ENCODE measurements at places on chromosomes 16 and 17.

DNA sequence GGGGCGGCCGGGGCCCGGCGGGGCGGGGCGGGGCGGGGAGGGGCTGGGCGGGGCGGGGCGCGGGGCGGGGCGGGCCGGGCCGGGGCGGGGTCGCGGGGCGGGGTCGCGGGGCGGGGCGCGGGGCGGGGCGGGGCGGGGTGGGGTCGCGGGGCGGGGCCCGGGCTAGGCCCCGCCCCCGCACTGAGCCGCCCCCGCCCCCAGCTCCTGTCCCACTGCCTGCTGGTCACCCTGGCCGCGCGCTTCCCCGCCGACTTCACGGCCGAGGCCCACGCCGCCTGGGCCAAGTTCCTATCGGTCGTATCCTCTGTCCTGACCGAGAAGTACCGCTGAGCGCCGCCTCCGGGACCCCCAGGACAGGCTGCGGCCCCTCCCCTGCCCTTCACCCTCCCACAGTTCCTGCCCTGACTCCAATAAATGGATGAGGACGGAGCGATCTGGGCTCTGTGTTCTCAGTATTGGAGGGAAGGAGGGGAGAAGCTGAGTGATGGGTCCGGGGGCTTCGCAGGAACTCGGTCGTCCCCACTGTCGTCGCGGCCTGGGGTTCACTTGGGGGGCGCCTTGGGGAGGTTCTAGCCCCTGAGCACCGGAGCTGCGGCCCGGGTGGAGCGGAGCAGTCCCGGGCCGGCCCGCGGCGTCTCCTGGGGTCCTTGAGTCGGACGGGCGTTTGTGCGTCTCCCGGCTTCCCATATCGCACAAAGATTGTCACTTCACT, 795 bp upstream of the HBM start:
- peaks cover 25% of the 10 kb centered on the region for H3K27me3 ChIP-seq
- no peaks in the 10 kb centered on the region for H3K36me3 ChIP-seq
- no peak overlapping the region for H3K27ac ChIP-seq
- no peak for DNase-seq
- peaks cover 12% of the 10 kb centered on the region for H3K4me1 ChIP-seq

DNA sequence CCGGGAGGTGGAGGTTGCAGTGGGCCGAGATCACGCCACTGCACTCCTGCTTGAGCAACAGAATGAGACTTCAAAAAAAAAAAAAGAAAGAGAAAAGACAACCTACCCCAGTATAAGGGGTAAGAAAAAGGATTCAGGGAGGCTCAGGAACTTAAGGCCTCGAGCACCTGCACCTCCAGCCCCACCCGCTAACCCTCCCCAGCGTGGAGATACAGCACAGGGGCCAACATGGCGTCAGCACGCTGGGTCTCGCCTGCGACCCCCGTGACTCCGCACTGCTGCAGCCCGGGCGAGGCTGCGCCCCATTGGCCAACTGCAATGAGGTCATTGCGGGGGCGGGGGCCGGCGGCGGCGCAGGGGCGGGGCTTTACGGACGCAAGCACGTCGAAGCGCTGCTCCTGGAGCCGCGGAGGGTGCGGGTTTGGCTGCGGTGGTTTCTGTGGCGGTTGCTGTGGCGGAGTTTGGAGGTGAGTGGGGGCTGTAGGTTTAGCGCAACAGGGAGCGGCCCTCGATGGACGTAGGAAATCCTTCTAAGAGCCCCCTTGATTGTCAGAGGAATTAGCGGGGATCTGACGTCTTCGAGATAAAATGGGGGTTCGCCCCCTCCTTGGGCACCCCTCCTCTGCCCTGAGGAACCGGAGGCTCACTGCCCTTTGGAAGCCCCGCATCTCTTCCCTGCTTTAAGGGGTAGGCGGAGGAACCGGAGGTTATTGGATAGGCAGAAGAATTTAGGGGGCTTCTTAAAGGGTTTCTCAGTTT, at the start of gene ATP6V0A1:
ATP6V0A1 (plus strand) TSS at position 382 of the 759 bp plus-strand sequence. CDS start 2,017 bp downstream, outside the sequence.
- peak within 1 kb of the TSS; percentile 90 for H3K4me3 ChIP-seq
- peak within 1 kb of the TSS; percentile 98 for H3K27ac ChIP-seq
- peaks cover 25% of the 10 kb centered on the region for H3K4me1 ChIP-seq
- DNase-seq, result peak; percentile 97
- H3K27me3 ChIP-seq, result no peaks in the 10 kb centered on the region

DNA sequence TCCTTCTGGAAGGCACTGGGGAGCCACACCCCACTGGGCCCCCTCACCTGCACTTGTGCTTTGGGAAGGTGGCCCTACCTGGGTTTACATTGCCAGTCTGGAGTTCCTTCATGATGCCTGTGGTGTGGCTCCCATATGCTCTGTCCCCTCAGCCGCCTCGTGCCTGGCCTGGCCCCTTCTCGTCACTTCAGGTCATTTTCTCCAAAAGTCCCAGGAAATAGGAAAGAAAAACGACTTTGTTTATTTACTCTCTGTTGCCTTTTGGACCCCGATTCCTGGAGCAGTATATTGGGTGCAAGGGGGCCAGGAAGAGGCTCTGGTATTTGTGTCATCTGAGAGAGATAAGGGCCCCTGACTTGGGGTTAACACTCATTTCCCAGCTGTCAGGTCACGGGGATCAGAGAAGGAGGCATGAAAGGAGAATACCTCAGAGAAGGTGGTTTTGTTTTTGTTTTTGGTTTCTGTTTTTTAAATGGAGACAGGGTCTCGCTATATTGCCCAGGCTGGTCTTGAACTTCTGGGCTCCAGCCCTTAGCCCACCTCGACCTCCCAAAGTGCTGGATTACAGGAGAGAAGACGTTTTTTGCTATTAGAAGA, 4.7 kb downstream of the SOCS3 start:
- peaks cover 65% of the 10 kb centered on the region for H3K4me1 ChIP-seq
- H3K27me3 ChIP-seq, result no peaks in the 10 kb centered on the region
- peaks cover 11% of the 10 kb centered on the region for H3K36me3 ChIP-seq
- H3K4me3 ChIP-seq, result no peak overlapping the region

- no peaks in the 10 kb centered on the region for H3K27me3 ChIP-seq
- no peak overlapping the region for H3K27ac ChIP-seq
- DNase-seq, result no peak
- H3K4me3 ChIP-seq, result no peak overlapping the region
Measured at GRCh38 chr16:25395528-25395927, 137.9 kb upstream of the ZKSCAN2 start.

GRCh38 chr17:1055751-1056645, 59.1 kb downstream of the TIMM22 start:
- H3K4me3 ChIP-seq, result no peak overlapping the region
- peaks cover 73% of the 10 kb centered on the region for H3K36me3 ChIP-seq
- DNase-seq, result peak; percentile 85

DNA sequence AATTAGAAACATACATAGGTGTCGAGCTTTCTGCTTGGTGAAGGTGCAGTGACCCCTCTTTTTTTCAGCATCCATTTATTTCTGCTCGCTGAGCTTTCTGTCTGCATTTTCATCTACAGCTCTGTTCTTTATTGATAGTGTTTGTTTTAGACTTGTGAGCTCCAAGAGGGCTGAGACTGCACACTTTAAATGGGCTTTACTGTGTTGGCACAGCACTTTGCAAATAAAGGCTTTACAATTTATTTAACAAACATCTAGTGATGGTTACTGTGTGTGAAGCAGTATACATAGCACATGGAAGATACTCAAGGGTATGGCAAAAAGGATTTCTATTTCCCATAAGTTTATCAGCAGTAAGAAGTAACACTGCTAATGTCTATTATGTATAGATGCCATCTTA, 563.7 kb upstream of the HSBP1 start:
- no peaks in the 10 kb centered on the region for H3K36me3 ChIP-seq
- no peak overlapping the region for H3K4me3 ChIP-seq
- H3K4me1 ChIP-seq, result no peaks in the 10 kb centered on the region
- H3K27me3 ChIP-seq, result no peaks in the 10 kb centered on the region

- H3K36me3 ChIP-seq, result no peaks in the 10 kb centered on the region
- H3K4me3 ChIP-seq, result no peak overlapping the region
- H3K27me3 ChIP-seq, result no peaks in the 10 kb centered on the region
- no peak overlapping the region for H3K27ac ChIP-seq
Measured at GRCh38 chr16:67364600-67365235, 28.6 kb downstream of the TPPP3 start.

- H3K36me3 ChIP-seq, result no peaks in the 10 kb centered on the region
- no peak overlapping the region for H3K4me3 ChIP-seq
- no peaks in the 10 kb centered on the region for H3K27me3 ChIP-seq
Measured at GRCh38 chr17:6323626-6324356, 111.1 kb downstream of the AIPL1 start.

DNA sequence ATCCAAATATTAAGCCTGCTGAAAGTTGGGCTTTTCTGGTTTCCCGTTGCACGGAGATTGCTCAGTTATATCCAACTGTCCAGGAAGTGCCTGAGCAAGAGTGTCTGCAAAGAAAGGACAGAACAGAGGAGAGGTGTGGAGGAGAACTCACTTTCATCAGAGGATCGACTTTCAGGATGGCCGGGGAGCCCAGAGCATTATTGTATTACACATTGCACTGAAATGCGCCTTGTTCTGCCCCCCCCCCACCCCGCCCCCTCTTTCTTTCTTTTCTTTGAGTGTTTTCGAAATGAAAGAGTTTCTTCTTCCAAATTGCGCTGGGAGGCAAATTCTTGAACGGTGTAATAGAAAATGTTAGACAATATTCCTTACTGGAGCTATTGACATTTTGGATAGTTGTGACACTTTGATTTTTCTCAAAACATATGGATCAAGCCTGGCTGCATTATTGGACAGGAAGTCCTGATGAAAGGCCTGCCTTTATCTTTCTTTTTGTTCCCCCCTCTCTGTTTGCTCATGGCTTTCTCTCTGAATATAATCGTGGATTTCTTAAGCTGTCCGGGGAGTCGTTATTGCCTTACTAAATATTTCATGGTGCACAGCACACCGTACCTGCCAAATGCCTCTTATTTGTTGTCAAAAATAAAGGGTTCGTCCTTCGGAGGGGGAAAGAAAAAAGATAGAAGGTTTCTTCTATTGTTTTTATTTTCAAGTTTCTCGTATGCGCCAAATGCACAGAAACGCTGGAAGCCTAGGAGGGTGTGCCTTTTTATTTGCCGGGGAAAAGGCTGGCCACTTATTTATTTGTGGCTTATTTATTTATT, 110.8 kb downstream of the IRX3 start:
- no peak overlapping the region for H3K4me3 ChIP-seq
- H3K36me3 ChIP-seq, result no peaks in the 10 kb centered on the region
- DNase-seq, result no peak
- no peaks in the 10 kb centered on the region for H3K4me1 ChIP-seq

GRCh38 chr16:8295513-8296237, 294.6 kb downstream of the TMEM114 start:
- H3K4me1 ChIP-seq, result no peaks in the 10 kb centered on the region
- no peak for DNase-seq
- no peak overlapping the region for H3K27ac ChIP-seq
- no peaks in the 10 kb centered on the region for H3K27me3 ChIP-seq

- peaks cover 46% of the 10 kb centered on the region for H3K4me1 ChIP-seq
- DNase-seq, result peak; percentile 33
- H3K27me3 ChIP-seq, result no peaks in the 10 kb centered on the region
- peaks cover 12% of the 10 kb centered on the region for H3K36me3 ChIP-seq
Measured at GRCh38 chr17:81926451-81927151, 934 bp downstream of the MAFG start.

GRCh38 chr16:20767577-20767976, 3.8 kb downstream of the ACSM3 start:
- H3K27ac ChIP-seq, result no peak overlapping the region
- DNase-seq, result no peak
- H3K27me3 ChIP-seq, result no peaks in the 10 kb centered on the region
- no peak overlapping the region for H3K4me3 ChIP-seq

GRCh38 chr16:25796239-25796638, 104.5 kb downstream of the HS3ST4 start:
- no peak overlapping the region for H3K4me3 ChIP-seq
- H3K27me3 ChIP-seq, result no peaks in the 10 kb centered on the region
- no peaks in the 10 kb centered on the region for H3K4me1 ChIP-seq
- no peaks in the 10 kb centered on the region for H3K36me3 ChIP-seq

DNA sequence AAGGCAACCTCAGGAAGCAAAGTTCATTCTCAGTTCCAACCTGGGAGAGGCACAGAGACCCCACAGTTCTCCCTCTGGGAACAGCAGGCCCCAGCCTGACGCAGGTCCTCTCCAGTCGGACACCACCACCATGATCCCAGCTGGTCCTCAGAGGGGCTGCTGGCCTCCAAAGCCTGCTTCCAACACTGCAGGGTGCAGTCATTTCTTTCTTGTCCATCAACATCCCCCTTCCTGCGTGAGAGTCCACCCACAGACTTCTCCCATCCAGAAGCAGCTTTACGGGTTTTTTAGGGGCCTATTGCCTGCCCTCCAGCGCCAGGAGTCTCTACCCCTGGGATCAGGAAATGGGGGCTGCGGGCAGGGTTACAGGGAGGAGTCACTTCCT, 29.3 kb upstream of the TNRC6C start:
- no peak for DNase-seq
- H3K27ac ChIP-seq, result no peak overlapping the region
- H3K36me3 ChIP-seq, result no peaks in the 10 kb centered on the region
- H3K4me3 ChIP-seq, result no peak overlapping the region
- no peaks in the 10 kb centered on the region for H3K27me3 ChIP-seq

- DNase-seq, result no peak
- H3K27me3 ChIP-seq, result no peaks in the 10 kb centered on the region
Measured at GRCh38 chr16:2244301-2244700, 7.1 kb downstream of the ECI1 start.

DNA sequence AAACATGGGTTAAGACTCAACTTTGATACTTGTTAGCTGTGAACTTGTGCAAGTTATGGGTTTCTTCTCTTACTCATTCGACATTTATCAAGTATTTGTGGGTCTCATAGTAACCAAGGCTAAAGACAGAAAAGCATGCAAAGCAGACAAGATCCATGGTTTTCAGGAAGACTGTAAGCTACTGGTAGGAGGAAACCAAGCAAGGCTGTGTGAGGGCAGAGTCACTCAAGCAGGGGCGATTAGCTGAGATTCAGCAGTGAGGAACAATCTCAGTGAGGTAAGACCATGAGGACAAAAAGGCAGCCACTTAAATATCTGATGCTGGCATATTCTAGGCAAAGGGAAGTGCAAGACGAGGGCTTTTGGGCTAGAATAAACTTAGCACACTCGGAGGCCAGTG, 29.5 kb downstream of the MBTD1 start:
- H3K36me3 ChIP-seq, result no peaks in the 10 kb centered on the region
- no peak for DNase-seq
- H3K4me1 ChIP-seq, result no peaks in the 10 kb centered on the region
- H3K4me3 ChIP-seq, result no peak overlapping the region
- H3K27ac ChIP-seq, result no peak overlapping the region
- H3K27me3 ChIP-seq, result no peaks in the 10 kb centered on the region

DNA sequence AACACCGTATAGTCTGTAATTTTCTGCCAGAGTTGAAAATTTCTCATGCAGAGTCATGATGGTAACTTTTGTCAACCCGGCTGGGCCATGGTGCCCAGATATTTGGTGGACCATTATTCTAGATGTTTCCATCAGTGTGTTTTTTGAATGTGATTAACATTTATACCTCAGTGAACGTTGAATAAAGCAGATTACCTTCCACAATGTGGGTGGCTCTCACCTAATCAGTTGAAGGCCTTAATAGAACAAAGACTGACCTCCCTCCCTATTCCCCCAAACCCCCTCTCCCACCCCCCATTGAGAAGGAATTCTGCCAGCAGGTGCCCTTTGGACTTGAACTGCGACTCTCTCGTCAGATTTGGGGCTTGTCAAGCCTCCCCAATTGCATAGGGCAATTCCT, 6.4 kb upstream of the CA5A start:
- H3K4me3 ChIP-seq, result no peak overlapping the region
- no peaks in the 10 kb centered on the region for H3K27me3 ChIP-seq
- H3K36me3 ChIP-seq, result no peaks in the 10 kb centered on the region
- no peak for DNase-seq
- no peaks in the 10 kb centered on the region for H3K4me1 ChIP-seq

- no peak for DNase-seq
- H3K4me1 ChIP-seq, result no peaks in the 10 kb centered on the region
- H3K27me3 ChIP-seq, result no peaks in the 10 kb centered on the region
- no peak overlapping the region for H3K4me3 ChIP-seq
- no peak overlapping the region for H3K27ac ChIP-seq
Measured at GRCh38 chr16:69463876-69464275, 39.5 kb downstream of the CYB5B start.

Measured in ascending aorta (tissue), 2 donors.